ENCODE measurements at places on chromosomes 4 and X.

GRCh38 chr4:88208156-88208555 lies 49.7 kb upstream of the ABCG2 start:
- DNase-seq: no peak

DNA sequence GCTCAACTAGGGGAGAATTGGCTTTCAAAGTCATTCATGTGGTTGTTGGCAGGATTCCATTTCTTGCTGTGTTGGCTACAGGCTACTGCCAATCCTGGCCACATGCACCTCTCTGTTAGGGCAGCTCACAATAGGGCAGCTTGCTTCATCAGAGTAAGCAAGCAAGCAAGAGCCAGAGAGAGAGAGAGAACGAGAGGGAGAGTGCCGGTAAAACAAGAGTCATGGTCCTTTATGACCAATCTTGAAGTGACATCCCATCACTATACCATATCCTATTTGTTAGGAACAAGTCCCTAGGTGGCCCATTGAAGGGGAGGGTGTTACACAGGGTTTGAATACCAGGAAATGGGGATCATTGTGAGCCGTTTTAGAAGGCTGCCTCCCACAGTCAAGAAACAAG lies 33.0 kb upstream of the TLR2 start:
- no peak for DNase-seq

- no peak for DNase-seq
Observed at GRCh38 chr4:183266371-183266770, 53.7 kb downstream of the CLDN22 start.

GRCh38 chr4:150461957-150462356 lies 120.0 kb upstream of the MAB21L2 start:
- DNase-seq: no peak

GRCh38 chrX:80807606-80807991 lies 2.1 kb downstream of the BRWD3 start:
- no peak for DNase-seq

- no peak for DNase-seq
Observed at GRCh38 chrX:107686026-107686425, 57.7 kb downstream of the PRPS1 start.
